EH (cell line): ENCODE measurements at places on chromosomes 5 and 9.

DNA sequence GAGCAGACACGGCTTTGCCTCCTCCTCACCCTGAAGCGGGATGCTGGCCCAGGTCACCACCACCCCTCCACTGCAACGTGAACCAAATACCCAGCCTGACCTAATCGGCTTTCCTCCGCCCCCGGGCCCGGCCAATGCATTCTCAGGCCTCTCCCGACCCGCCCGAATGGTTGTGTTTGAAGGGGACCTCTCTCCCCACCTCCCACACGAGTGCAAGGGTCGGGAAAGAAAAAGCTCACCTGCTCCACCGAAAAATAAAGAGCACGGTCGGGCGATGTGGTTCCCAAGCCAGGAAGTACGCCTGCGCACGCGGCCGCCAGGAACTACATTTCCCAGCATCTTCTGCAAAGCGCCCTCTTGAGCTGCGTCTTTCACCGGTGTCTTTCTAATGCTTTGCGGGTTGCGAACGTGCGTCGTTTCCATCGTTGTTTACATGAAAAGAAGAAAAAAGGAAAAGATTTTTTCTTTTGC lies at the start of gene ZNF883:
ZNF883 (minus strand) TSS at position 282 of the 471 bp plus-strand sequence.
- DNase-seq: peak; percentile 33

- DNase-seq: no peak
These were observed 143.4 kb downstream of the TENT4A start for GRCh38 chr5:6856653-6857052.

- no peak for DNase-seq
These were observed 631 bp downstream of the CFAP77 start for GRCh38 chr9:132410642-132411041.

GRCh38 chr5:155475318-155475717 lies 461.8 kb downstream of the KIF4B start:
- DNase-seq: no peak

DNA sequence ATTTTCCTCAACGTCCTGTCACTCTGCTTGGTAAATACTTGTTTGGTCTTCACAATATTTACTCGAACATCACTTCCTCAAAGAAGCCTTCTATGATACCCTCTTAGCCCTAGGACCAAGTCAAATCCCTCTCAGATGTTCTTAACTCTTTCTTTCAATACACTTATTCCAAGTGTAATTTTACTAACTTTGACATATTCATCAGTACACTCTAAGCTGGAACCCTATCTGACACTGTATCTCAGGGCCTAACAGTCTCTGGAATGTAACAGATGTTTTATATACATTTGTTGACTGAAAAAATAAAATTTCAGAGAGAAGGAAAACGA lies 19.6 kb downstream of the SIL1 start:
- no peak for DNase-seq

GRCh38 chr9:90061187-90061586 lies 456.4 kb downstream of the GADD45G start:
- DNase-seq: no peak

GRCh38 chr9:89418882-89419640 lies 78.9 kb downstream of the SEMA4D start:
- no peak for DNase-seq

GRCh38 chr9:87655731-87656130 lies 70.2 kb upstream of the CTSL start:
- no peak for DNase-seq

DNA sequence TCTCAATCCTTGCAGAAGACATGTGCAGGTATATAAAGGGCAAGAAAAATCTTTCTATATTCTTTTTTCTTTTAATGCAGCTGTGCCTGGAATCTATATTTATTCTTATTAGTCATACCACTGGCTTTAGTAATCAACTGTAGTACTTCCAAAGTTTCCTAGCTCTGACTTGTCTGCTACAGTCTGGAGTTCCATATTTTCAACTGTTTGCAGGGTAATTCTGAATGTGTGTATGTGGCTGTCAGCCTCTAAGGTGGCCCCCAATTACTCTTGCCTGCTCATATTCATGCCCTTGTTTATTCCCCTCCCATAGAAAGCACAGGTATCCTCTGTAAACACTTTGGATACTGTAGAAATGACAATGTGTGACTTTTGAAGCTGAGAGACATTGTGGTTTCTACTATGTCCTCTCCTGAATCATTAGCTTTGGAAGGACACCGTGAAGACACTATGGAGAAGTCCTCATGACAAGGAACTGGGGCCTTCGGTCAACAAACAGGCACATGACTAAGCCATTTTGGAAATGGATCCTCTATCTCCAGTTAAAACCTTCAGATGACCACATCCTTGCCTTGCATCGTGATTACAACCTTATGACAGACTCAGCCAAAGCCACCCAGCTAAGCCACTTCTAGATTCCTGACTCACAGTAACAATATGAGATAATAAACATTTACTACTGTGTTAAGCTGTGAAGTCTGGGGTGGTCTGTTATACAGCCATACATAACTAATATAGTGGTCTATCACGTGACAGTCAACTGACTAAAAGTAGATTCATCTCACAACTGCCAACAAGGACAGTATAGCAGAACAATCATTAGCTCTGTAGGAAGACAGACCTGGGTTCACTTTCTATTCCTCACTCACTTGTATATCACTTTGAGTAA lies 49.5 kb upstream of the SUSD1 start:
- peak; percentile 89 for DNase-seq

DNA sequence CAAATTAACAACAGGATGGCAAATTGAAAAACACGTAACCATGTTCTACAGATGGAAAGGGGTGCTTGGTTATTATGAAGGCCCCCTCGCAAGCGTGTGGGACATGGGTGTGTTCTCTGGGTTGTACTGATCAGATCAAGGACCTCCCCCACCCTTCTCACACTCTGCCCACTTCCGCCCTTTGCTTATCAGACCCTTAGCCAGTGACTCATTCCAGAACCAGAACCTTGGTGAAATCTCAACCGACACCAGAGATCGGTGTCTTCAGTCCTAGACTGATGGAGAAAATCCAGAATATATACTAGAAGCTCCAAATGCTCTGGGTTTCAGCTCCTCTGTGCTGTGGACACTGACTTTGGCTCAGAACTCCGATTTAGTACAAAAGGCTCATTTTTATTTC lies 64.9 kb downstream of the PTTG1 start:
- DNase-seq: no peak

- no peak for DNase-seq
These were observed 287.6 kb upstream of the ADRA1B start for GRCh38 chr5:159628703-159629102.

DNA sequence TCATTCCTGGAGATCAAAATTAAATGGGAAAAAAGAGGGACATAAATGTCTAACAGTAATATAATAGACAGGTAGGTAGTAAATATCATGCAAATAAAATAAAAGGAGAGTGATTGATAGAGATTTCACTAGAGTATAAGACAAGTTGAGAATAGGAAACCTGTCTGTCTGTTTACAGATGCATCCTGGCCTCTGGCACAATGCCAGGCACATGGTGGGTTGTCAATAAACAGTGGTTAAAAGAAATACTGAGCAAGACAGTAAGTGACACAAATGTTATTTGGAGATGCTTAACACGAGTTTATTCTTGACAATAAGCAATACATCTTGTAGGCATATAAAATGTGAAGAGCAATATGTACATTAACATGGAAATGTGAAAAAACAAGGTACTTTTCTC lies 33.3 kb downstream of the RICTOR start:
- DNase-seq: no peak

DNA sequence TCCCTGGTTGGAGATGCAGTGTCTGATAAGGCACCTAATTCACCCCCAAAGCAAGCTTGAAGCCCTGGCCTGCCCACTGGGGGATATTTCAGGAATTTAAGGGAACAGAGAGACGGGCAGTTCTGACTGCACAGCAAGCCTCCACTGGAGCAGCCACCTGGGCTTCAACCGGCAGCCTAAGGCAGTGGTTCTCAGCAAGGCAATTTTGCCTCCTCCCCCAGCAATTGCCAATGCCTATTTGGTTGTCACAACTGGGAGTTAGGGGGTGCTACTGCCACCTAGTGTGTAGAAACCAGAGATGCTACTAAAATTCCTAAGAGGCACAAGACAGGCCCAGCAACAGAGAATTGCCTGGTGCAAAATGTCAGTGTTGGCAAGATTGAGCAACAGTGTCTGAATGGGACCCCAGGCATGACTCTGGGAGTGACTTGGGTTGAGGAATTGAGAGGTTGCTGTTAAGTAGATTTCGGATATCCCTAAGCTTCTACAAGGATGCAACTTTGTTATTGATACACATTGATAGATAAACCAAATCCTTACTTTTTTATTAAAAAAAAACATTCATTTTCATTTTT lies 58.7 kb upstream of the CTSL start:
- DNase-seq: peak; percentile 22

DNA sequence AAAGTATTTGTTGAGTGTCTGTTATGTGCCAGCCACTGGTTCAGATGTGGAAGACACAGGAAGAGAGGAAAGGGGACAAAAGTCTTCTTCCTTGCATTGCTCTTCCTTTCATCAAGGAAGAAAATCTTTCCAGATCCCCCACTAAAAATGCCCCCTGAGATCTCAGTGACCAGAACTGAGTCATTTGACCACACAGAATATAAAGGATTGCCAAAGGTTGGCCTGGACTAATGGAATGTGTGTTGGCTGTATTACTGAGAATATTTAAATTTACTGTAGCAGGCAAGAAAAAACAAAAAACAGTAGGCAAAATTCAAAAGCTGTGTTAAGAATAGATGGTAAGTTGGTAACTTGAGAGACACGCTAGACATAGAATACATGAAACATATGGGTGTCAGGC lies 10.0 kb upstream of the SEPTIN8 start:
- peak; percentile 73 for DNase-seq

GRCh38 chr9:95313010-95313498 lies 4.5 kb downstream of the FANCC start:
- peak; percentile 60 for DNase-seq

- DNase-seq: no peak
These were observed 26.6 kb upstream of the SPATA31C2 start for GRCh38 chr9:88164850-88165249.

GRCh38 chr9:122126331-122127261 lies 33.0 kb downstream of the NDUFA8 start:
- DNase-seq: peak; percentile 86

DNA sequence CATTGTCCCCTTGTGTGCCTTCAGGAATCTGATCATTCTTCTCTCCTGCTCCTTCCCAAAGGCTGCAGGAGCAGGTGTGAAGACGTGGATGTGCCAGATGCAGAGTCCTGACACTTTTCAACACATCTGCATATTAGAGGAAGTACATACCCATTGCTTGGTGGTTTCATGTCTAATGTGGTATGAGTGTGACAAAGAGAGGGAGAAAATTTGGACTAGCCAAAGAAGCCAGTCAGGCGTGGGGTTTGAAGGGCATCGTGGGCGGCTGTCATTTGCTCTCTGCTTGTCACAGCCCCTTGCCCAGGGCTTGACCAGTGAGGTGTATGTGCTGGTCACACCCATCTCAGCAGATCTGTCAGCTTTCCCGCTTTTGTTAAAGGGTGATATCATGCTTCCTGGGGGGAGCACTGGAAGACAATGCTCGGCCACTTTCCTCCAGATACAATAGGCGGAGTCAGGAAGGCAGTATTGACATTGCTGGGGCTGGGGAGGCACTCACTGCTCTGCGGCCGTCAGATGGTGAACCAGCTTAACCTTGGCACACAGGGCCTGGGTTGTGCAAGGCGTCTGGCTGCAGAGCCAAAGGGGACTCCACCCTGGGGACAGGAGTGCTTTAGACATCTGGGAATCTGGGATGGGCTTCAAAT lies 8.6 kb downstream of the TEK start:
- DNase-seq: no peak

DNA sequence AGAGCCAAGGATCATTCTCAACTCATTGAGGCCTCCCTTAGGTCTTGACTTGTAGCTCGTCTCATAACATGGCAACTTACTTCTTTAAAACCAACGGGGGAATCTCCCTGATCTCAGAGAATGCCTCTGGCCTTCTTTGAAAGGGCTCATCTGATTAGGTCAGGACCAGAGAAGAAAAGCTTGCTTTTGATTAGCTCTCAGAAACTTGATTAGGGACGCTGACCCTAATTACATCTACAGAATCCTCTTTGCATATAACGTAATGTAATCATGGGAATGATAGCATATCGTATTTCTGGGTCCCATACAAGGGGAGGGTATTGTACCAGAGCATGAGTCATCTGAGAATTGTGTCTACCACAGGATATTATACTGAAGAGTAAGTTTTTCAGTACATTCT lies 125.1 kb upstream of the SH3GL2 start:
- DNase-seq: no peak

DNA sequence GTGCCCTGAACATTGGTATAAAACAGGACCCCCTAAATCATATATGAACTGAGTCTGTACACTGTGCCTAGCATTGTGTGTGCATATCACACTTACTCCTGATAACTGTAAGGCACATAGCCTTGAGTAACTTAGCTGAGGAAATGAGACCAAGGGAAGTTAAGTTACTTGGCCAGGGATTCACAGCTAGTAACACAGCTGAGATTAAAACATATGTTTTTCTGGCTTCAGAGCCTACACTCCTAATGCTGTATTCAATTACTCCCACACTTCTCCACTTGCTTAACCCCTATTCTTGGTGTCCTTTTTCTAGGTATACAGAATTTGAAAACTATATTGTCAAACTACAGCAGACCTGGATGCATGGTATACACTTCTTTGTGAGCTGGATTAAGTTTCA lies 12.8 kb downstream of the GHR start:
- no peak for DNase-seq

DNA sequence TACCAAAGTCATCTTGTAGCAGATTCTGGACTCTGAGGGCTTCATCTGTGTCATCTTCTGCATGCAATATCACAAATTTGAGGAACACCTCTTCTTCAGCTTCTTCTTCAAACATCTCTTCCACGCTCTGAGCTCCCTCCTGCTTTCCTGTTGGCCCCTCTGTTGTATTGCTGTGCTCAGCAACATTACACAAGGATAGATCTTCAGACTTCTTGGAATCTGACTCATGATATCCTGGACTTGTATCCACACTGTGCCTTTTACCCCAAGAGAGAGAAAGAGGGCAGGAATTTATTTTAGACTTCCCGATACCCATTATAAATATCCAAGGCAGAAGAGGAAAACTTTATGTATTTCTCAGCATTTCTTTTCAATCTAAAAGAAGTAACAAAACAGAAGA lies 21.3 kb downstream of the TICAM2 start:
- peak; percentile 32 for DNase-seq

DNA sequence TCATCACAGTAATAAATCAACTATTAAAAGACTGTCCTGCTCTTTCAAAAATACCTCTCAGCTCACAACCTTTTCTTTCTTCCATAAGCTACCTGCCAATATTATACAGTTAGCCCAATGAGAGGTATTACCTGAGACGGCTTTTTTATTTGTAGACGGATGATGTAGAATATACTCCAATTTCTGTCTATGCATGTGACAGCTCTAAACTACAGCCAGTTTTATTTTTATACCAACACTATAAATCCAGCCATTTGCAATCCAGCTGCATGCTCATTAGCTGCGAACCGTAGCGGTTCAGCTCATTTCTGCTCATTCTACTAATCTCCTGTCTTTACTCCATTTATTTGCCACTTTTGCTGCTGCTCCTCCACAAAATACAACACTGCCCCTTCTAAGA lies 51.2 kb downstream of the TBCA start:
- no peak for DNase-seq

GRCh38 chr5:125316915-125317535 lies 570.6 kb upstream of the ZNF608 start:
- DNase-seq: peak; percentile 49
